Neural crest cell (in vitro differentiated cells): ENCODE measurements at places on chromosomes 5 and 9. TPM values are rescaled to one million over a fixed set of nuclear protein-coding genes. Genes with fewer than 3 reads are reported as not detected.

DNA sequence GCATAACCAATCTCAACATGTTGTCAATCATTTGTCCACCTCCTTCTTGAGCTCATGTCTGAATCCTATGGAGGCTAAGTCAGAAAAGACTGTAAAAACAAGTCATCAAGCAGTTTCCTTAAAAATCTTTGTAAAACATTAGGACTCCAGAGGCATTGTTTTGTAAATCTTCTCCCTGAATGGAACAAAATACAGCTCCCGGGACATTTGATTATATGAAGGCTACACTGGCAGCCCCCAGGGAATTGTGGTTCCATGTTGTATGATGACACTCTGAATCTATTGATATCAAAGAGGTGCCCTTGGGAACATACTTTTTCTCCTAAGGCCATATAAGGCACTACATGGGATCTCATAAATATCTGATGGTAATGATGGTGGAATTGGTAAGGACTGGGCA is 83.2 kb upstream of the NUDT12 start:
- no peak for DNase-seq

The SPATA9 gene
- total RNA-seq: 0.68 and 1.0 TPM in 2 replicates

The MZB1 gene
- 0.25 and 0.30 TPM in 2 replicates for total RNA-seq

DNA sequence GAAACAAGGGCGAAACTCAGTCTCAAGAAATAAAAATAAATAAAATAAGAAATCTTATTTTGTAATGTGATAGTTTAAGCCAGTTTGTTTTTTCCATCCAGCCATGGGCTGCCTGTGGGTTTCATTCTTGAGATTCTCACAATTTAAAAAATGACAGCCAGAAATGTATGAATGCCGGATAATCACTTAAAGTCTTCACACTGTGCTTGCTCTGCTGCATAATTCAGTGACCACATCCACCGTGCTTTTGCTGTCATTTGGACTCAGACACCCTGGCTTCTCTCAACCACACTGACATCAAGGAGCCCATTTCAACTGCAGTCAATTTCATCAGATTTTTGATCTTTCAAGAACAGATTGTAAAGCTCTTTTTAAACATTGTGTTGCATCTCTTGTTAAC is 61.0 kb upstream of the DAPK1 start:
- DNase-seq: no peak

- no peak for DNase-seq
Measured at GRCh38 chr9:123649909-123650308, 280.0 kb downstream of the DENND1A start.

DNA sequence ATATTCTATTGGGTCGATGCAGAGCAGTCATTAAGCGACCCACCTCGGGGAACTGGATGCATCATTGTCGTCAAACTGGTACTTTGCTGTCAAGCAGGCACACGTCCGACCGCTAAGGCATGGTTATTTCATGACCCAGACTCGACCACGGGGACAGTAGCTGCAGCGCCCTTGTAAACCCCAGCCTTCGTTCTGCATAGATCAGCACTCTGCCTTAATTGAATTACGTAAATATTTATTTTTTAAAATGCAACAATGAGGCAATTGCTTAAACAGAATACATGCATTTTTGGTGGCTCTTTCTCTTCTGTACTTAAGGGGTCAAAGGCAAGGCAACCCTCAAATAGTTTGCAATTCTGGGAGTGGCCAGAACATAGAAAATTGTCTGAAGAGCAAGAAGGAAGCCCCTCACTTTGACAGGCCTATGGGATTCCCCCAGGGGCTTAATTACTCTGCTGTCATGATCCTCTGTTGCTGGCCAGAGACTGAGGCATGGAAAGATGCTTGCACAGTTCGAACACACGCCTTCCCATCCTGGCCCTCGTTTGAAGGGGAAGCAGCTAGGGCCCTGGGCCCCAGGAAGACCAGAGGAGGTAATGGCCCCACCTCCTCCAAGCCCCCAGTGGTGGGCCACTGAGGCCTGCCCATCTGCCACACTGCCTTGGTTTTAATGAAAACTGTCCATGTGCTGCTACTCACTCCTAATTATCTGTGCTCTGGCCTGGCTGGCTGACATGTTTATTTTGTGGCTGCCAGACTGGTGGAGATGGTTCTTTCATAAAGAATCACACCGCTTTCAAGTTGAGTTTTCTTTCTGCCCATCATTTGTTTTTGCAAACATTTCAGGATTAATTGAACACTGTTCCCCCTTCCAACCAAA is 169.7 kb upstream of the MAST4 start:
- DNase-seq: no peak

GRCh38 chr5:157390551-157391297 is 69.3 kb upstream of the NIPAL4 start:
- no peak for DNase-seq

The GGTA1 gene
- total RNA-seq: not detected in 2 replicates

DNA sequence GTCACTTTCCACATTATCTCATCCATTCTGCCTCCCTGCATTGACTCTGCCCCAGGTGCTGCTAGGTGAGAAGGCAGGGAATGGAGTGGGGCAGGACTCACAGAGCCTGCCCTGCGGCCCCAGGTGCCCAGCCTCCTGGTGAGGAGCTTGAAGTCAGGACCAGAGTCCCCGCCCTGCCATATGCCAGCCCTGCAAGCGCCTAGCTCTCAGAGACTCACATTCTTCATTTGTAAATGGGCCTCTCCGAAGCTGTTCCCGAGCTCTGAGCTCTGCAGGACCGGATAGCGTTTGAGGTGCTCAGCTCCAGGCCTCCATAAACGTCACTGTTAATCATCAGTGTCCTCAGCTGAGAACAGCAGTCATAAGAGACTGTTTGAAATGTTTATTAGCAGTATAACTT is 75.1 kb upstream of the STXBP1 start:
- no peak for DNase-seq

The PAEP gene
- total RNA-seq: not detected in 2 replicates

The TYRP1 gene
- total RNA-seq: not detected in 2 replicates

DNA sequence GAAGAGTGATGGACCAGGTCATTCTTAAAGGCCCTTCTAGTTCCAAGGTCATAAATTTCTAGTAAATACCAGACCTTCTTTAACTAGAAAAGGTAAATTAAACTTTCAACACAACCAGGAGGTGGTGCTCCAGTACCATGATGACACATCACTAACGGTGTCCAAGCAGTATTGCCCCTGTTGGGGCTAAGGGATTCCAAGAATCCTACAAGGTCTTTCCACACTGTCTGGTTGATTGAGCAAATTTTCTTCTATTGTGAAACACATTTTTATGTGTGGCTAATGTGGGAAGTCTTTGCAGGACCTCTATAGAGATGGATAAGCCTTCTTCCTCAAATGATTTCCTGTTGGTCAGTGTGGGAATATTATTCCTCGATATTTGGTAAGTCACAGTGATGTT is 459.6 kb upstream of the PAPPA start:
- no peak for DNase-seq

- DNase-seq: no peak
Measured at GRCh38 chr9:136078498-136079011, 16.5 kb downstream of the NACC2 start.

DNA sequence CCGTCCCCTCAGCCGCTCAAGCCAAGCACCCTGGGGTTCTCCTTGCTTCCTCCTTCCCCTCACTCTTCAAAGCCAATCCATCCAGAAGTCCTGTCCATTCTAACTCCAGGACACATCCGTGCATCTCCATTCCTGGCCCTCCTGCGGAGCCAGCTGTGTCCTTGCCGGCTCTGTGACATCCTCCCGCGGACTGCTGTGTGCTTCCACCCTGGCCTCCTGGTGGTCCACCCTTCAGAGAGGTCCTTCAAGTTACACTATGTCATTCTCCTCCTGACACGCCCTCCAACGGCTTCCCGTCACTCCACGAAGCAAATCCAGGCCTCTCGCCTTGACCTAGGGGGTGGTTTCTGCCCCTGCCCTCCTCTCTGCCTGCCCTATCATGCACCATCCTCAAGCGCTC is 13.0 kb upstream of the SCGB3A1 start:
- DNase-seq: no peak

GRCh38 chr5:129001841-129002526 is 36.7 kb downstream of the SLC27A6 start:
- no peak for DNase-seq
